ENCODE measurements at places on chromosomes 16 and 17. TPM values are rescaled to one million over a fixed set of nuclear protein-coding genes. Genes with fewer than 3 reads are reported as not detected.

DNA sequence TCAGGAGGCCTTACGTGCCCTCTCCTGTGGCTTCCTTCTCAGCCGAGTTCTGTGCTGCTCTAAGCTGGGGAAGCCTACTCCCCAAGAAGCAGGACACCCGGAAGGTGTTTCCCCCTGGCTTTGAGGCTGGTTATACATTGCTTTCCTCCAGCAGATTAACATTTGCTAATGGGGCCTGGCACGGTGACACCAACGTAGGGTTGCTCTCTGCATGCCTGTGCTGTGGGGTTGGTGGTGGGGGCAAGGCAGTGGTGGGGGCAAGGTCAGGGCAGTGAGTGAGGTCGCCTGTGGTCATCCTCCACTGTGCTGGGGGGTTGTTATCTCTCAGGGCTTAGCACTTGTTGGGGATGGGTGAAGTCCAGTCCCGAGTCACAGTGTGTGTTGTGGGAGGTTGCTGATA lies 4.2 kb downstream of the USP6 start:
- no peak for DNase-seq

RAC3 gene
- polyA plus RNA-seq: 5.8 TPM

GRCh38 chr16:74837056-74837455 lies 62.4 kb upstream of the FA2H start:
- DNase-seq: no peak

DNA sequence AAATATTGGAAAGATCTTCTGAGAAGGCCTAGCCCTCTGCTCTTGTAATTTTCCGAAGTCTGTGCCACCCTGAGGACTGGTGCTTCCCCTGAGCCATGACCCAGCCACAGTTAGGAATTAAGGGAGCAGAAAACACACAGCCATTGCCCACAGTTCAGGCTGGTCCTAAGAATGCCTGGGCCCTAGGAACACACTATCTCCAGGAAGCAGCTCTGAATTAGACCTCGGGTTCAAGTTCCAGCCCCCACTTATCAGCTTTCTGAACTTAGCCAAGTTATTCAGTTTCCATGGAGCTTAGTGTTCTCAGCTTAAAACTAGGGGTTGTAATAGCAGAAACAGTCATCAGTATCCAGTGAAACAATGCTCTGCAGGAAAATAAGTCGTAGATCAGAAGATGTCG lies 56.0 kb downstream of the CDH13 start:
- DNase-seq: no peak

GRCh38 chr16:23975293-23975692 lies 139.5 kb downstream of the PRKCB start:
- DNase-seq: no peak

GRCh38 chr17:18163547-18163946 lies 20.1 kb upstream of the ALKBH5 start:
- no peak for DNase-seq

ITGAD gene
- polyA plus RNA-seq: 0.05 TPM

GRCh38 chr16:22380529-22380928 lies 6.1 kb upstream of the CDR2 start:
- no peak for DNase-seq

GRCh38 chr16:57693550-57693949 lies 1.1 kb upstream of the DRC7 start:
- no peak for DNase-seq

ZDHHC7 gene
- polyA plus RNA-seq: 54.5 TPM

GCGR gene
- polyA plus RNA-seq: not detected

- no peak for DNase-seq
Measured at GRCh38 chr16:59356709-59357108, 622.6 kb upstream of the GOT2 start.

TNFRSF17 gene
- 0.52 TPM for polyA plus RNA-seq

DNA sequence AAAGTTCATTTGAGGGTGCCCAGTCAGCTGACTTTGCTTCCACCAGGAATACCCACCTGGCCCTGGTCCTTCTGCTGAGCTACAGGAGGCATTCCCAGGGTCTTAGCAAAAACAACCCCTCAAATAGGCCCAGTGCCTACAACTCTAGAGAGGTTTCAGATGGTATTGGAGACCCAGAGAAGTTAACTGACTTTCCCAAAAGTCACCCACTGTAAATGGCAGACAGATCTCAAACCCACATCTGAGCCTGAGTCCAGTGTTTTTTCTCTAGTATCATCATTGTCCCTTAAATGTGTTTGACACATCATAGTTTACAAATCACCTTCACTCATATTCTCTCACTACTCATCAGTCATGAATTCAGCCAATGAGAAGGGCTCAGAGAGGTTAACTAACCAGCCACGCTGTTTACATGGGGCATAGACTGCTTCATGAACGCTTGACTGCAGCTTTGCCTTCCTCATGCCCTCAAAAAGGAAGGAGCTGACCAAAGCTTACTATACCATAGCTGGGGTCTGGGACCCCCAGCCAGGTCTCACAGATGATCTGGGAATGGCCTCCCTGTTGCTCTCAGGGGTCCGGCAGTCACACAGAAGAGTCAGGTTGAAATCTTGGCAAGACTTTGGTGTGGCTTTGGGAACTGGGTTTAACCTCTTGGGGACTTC lies 3.7 kb downstream of the PHOSPHO1 start:
- no peak for DNase-seq

KRT33B gene
- not detected for polyA plus RNA-seq

DNA sequence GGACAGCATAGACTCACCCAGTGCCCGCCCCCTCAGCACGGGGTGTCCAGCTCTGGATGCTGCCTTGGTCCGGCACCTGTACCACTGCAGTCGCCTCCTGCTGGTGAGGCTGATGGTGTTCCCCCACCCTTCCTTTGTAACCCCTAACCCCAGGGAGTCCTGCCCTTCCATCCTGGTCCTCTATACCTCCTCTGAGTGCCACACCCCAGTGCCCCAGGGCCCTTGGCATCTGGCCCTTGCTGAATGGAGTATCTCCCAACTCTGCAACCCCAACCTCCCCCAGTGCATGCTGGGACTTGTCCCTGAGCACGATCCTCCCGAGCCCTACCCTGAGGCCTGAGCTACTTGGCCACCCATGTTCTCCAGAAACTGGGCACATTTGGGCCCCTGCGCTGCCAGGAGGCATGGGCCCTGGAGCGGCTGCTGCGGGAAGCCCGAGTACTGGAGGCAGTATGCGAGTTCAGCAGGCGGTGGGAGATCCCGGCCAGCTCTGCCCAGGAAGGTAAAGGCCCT lies 15.8 kb downstream of the RIPOR1 start:
- peak; percentile 23 for DNase-seq

DPEP2 gene
- polyA plus RNA-seq: 0.76 TPM
